ENCODE measurements at places on chromosomes 11 and 22. TPM values are rescaled to one million over a fixed set of nuclear protein-coding genes. Genes with fewer than 3 reads are reported as not detected.

P2RX6 gene
- 0.47 TPM for total RNA-seq

SLCO2B1 gene
- total RNA-seq: under 0.01 TPM

RAC2 gene
- total RNA-seq: 3.9 TPM

RFPL2 gene
- total RNA-seq: not detected

OR6T1 gene
- total RNA-seq: not detected

PARVA gene
- total RNA-seq: 24.9 TPM

SOX6 gene
- 8.0 TPM for total RNA-seq

TTC36 gene
- total RNA-seq: not detected
